Brain pericyte (primary cell): ENCODE measurements at places on chromosomes 3 and 15.

DNA sequence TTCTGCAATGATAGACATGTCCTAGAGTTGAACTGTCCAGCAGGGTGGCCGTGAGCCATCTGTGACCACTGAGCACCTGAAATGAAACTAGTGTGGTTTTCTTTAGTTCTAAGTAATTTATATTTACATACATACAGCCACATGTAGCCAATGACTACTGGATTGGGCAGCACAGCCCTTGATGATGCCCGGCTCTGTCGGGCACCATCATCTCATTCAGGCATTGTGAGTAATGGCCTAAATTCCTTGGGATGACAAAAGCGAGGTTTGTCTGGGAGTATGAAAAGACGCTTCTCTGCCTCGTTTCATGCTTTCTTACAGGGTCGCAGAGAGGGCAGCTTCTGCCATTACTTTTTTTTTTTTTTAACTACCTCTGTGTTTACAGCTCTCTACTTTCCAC, 251.9 kb upstream of the HES1 start:
- DNase-seq = no peak

DNA sequence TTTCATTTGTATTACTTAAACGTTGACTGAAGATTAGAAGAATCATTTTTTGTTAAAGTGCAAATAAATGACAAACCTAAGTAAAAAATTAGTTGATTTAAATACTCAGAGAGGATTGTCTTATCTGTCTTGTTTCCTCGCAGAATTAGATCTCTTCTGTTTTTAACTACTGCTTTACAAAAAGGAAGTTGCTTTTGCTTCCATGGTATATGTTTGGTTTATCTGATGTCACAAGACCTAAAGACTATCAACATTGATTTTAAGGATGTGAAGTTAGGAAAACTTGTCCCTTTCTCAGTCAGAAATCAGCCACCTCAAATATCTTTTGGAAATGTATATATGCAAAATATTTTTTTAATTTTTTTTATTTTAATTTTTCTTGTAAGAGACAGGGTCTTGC, 28.7 kb downstream of the GPR171 start:
- no peak for DNase-seq

DNA sequence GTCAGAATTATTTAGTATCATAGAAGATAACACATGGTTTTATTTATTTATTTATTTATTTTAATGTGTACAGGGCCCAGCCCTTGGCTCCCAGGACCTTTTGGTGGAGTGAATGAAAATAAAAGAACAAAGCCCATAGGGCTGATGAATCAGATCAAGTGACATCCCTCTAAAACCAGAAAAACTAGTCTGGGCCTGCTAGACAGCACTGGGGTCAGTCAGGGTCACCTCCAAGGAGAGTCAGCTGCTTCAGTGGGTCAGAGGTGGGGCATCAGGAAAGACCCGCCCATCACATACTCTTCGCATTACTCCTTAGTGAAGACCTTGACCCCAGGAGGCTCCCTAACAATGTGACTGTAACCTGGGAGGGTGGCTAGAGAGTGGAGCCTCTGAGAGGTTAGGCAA, 12.8 kb downstream of the PPCDC start:
- no peak for DNase-seq

- no peak for DNase-seq
Measured at GRCh38 chr3:119595639-119596334, 1.9 kb upstream of the PLA1A start.

GRCh38 chr3:100402256-100402655, 917 bp downstream of the LNP1 start:
- DNase-seq = no peak

GRCh38 chr3:14125193-14126016, 553 bp downstream of the TMEM43 start:
- no peak for DNase-seq

GRCh38 chr3:74456166-74456565, 158.3 kb downstream of the CNTN3 start:
- no peak for DNase-seq

- DNase-seq = no peak
Measured at GRCh38 chr3:126750756-126751121, 46.7 kb downstream of the CHCHD6 start.

- DNase-seq = no peak
Measured at GRCh38 chr3:73418681-73419080, 206.1 kb downstream of the PDZRN3 start.

GRCh38 chr3:188513662-188514328, 359.8 kb downstream of the LPP start:
- DNase-seq = no peak

- DNase-seq = no peak
Measured at GRCh38 chr3:18428036-18428435, 2.9 kb upstream of the SATB1 start.

- DNase-seq = no peak
Measured at GRCh38 chr3:9915254-9916141, 1.4 kb upstream of the IL17RC start.

GRCh38 chr3:112897791-112898190, 51.1 kb upstream of the CD200R1L start:
- no peak for DNase-seq

DNA sequence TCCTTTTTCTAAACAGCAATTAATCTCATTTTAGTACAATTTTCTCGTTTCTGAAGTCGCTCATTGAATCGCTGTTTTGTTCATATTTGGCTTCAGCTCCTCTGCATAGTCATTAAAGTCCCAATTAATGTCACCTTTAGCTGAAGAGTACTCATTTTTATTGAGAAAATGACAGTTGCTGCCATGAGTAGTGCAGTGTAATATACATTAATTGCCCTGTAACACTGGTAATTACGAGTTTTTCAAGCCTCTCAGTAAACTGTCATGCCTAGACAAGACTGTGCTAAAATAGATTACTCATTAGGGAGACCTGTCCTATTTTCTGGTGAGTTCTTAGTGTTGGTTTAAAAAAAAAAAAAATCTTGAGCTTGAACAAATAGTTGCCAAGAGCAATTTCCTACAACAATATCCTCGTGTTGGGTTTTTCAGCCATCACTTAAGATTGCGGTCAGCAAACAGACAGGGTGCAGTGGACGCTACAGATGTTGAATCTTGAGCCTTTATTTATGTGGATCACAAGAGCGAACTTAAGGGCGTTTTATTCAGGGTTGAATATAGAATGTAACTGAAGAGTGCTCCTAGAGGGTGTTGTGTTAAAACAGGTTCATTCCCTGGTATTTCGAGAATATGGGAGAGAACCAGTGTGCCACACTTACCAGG, 176.0 kb downstream of the CDIN1 start:
- no peak for DNase-seq

DNA sequence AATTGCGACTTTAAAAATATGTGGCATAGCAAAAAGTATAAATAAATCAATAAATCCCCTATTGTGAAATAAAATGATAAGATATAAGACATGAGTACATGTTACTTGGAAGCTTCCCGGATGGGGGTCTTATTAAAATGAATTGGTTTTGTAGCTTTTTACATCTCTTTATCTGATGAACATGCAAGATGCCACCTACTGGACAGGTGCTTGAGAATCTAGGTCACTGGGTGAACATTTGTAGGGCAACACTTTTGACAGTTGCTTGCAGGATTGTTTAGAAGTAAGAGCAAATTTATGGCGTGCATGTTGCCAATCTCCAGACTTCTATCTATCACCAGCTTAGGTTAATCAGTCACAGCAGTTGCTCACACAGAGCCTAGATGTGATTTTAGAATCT, 362.7 kb upstream of the SUCLG2 start:
- DNase-seq = no peak

GRCh38 chr3:141392897-141393734, 24.8 kb downstream of the ZBTB38 start:
- DNase-seq = no peak

GRCh38 chr3:85584779-85585356, 626.1 kb downstream of the CADM2 start:
- no peak for DNase-seq

DNA sequence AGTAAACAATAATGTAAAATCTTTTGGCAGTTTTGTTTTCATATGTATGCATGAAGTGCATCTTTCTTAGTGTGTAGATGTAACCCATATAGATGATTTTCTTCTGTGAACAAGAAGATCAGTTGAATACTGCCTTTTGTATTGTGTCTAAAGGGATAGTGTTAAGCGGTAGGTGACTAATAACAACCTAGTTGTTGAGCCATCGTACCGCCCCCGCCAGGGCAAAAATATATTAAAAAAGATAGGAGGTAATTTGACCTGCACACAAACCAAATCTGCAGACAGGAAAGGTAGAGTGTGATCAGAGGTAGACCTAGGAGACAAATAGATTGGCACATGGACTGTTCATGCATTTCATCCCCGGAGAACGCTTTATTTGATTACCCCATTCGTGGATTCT, 3.3 kb upstream of the GMNC start:
- DNase-seq = no peak

DNA sequence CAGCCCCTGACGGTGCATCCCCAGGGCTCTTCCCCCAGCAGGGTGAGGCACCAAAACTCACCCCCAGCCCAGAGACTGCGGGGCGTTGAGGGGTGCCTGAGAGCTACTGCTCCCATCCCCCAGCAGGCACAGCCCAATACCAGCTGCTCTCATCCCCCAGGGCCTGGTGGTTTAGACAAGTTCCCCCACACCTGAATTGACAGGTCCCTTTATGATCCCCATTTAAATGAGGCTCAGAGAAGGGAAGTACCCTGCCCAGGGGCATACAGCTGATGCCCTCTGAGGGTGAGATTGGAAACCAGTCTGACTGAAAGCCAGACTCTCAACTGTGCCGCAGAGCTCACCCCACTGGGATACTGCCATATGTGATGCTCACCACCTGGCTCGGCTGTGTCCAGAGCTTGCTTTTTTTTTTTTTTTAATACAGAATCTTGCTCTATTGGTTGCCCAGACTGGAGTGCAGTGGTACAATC, 20.1 kb downstream of the DUSP7 start:
- no peak for DNase-seq

GRCh38 chr3:112302150-112302830, 8.3 kb upstream of the SLC9C1 start:
- DNase-seq = no peak

DNA sequence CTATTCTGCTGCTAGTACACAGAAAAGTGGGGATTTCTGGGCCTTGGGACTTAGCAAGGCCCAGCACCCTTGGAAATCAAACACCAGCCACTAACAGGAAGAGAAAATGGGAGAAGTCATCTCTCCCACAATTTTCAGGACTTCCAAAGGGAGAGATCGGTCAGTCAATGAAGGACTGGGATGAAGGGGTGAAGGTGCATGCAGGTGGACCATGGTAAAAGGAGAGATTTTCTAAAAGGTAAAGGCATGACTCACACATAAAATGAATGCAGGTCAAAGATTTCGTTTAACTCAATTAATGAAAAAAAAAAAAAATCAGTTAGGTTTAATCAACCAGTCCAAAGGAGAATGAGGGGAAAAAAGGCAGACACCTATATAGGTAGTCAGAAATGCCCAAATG, 176.4 kb upstream of the PROK2 start:
- no peak for DNase-seq

DNA sequence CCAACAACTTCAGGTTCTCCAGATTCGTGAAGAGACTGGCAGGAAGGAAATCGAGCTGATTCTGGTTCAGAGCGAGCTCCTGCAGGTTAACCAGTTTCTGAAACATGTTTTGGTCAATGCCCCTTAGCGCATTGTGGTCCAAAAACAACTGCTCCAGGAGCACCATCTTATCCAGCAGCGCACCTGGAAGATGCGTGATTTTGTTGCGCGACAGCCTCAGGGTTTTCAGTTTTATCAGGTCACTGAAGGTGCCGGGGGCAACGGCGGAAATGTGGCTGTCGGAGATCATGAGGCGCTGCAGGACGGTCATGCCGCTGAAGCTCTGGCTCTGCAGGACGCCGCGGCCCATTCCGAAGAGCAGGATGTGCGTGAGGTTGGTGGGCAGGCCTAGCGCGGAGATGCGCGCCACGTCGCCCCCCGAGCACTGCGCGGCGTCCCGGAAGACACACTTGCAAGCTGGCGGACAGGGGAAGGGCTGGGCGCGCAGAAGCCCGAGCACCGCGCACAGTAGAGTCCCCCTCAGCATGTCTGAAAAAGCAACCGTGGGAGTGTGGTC, 1.2 kb downstream of the GP5 start:
- DNase-seq = no peak

- DNase-seq = no peak
Measured at GRCh38 chr3:184678317-184679055, 33.4 kb downstream of the MAGEF1 start.

GRCh38 chr3:113021471-113021870, 30.7 kb downstream of the GTPBP8 start:
- no peak for DNase-seq

GRCh38 chr3:24529210-24529609, 34.6 kb upstream of the THRB start:
- DNase-seq = no peak

GRCh38 chr15:91482799-91483198, 370.7 kb upstream of the SLCO3A1 start:
- no peak for DNase-seq

GRCh38 chr3:23594066-23594465, 211.7 kb upstream of the UBE2E1 start:
- DNase-seq = no peak

DNA sequence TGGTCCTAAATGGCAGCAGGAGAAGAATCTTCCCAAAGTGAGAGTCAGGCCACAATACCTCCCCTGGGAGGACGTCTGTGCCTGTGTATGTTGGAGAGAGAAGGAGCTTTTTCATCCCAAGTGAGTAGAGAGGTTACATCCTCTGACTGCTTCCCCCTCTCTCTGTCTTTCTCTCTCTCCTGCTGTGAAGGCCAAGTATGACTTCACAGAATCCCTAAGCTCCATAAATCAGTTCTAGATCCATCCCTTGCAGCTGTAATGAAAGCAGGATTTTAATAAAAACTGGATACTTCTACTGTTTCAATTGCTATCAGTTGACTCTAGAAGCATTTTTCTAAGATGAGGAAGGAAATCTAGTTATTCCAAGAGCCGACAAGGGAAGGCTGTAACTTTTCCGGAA, 389.1 kb upstream of the PROK2 start:
- no peak for DNase-seq

DNA sequence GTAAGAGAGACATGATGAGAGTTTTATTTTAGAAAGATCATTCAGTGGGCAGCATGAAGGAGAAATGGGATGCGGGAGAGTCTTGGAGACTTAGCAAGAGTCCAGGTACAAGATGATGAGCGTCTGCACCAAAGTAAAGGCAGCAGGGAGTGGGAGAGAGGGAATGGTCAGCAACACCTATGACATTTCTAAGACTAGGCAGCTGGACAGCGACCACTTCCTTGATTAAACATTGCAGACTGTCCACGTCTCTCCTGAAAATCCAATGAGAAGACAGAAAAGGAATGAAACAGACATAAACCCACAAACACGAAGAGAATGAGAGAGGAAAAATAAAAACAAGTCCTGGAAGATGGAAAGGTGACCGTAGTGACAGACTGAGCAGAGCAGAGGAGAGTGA, 46.7 kb upstream of the HEG1 start:
- DNase-seq = no peak

GRCh38 chr3:23808525-23808924, 2.8 kb downstream of the UBE2E1 start:
- DNase-seq = no peak

- DNase-seq = no peak
Measured at GRCh38 chr15:73797366-73798158, 44.4 kb upstream of the INSYN1 start.

GRCh38 chr15:90917569-90917968, 14.5 kb downstream of the MAN2A2 start:
- DNase-seq = no peak

- no peak for DNase-seq
Measured at GRCh38 chr3:10766049-10766705, 49.9 kb upstream of the SLC6A11 start.
